ENCODE measurements at places on chromosomes 5 and 9.

DNA sequence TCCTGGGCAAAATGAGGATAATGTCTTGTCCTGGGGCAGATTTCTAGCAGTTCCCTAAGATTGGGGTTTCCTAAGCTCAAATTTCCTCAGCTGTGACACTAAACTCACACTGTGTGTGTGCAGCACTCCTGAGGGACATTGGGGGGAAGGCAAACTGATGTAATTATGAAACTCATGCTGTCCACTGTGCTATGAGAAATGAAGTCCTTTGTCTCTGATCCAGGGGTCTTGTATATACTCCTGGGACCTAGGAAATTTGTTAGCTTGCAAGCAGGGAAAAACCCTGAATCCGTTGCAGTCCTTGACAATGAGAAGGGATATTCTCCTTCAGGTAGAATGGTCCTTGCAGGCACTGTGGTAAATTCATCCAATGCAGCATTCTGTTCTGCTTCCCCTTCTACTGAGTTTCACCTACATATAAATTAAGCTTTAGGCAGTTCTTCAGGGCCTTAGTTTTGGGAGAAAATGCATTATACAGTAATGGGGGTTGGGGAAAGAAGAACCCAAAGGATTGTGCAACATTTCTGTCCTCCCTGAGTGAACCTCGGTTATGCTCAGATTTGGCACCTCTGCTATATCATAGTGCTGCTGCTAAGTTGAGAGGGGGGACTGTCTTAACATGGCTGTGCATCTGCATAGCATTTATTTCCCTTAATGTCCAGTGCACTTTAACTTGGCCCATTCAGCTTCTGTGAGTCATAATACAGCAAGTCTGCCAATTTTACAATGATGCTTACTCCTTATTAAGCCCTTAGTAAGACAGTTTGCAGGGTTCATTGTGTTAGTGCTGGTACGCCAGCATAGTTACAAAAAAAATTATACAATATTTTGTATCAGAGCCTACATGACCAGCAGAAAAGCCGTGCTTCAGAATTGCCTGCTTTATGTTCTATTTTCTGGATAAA is 80.2 kb downstream of the PJA2 start:
- DNase-seq, result no peak

DNA sequence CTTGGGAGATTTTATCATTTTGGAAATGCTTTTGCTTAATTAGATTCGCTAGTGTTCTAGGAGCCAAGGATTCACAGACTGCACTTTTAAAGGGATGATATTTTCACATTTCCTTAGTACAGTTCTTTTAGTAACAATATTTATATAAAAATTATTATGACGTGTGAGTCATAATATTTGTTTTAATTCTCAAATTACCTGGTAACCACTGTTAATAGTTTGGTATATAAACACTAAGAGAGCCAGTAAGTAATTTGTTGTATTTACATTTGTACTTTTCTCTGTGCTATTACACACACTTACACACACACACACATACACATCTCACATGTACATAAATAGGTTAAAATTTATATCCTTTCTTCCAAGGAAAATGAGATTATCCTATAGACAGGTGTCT is 58.8 kb upstream of the RAD23B start:
- DNase-seq, result no peak

DNA sequence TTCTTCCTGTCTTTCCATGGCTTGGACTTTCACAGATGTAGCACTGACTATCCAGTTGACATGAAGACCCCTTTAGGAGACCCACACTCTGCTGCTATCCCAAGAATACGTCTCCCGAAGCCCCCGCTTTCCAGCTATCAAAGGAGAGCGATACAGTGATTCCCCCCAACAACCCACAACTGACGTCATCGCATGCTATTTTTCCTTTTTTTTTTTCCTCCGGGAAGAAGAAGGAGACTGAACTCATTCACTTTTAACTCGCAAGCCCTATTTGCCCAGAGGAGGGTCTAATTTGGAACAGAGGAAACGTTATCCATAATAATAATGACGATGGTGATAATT is 2.1 kb downstream of the PAPPA start:
- no peak for DNase-seq

DNA sequence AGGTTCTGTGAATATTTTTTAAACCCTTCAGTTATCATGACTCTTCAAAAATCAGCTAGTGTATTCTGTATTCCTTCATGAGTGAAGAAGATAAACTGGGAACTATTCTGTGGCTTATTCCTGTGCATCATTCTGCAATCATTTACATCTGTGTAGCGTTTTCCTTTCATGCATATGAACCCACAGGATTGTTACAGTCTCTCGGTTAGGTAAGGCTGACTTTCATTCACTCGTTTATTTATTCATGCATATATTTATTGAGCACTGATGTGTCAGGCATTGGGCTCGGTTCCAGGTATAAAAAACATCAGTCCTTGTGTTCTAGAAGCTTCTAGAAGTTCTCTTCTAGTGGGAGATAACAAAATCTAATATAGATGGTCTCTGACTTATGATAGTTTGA is 318.4 kb downstream of the MAN2A1 start:
- DNase-seq, result no peak

DNA sequence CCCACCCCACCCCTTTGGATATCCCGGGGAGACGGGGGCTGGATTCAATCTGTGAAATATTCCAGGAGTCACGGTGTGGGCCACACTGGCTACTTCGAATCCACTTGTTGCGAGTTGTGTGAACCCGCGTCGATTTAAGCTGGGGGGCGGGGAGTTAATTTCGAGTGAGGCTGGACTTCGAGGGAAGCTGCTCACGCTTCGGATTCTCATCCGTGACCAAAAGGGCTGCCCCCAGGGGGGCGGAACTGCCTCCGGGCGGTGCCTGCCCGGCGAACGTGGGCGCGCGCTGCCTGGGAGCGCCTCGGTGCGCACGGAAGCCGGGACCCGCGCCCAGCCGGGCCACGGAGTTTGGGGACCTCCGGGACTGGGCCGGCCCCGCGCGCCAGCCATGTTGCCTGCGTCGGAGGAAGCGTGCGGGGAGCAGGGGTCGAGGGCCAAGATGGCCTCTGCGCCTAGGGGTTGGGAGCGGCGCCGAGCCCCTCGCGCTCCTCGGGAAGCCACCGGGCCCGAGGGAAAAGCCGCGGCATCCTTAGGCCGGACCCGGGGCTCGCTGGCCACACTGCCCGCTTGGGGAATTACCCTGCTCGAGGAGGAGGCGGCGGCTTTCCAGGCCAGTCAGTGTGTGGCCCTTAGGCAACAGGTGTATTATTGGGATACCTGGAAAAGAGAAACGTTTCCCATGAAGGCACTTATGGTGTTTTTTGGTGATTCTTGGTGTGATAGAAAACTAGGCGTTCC is 975 bp downstream of the OCLN start:
- DNase-seq, result no peak

DNA sequence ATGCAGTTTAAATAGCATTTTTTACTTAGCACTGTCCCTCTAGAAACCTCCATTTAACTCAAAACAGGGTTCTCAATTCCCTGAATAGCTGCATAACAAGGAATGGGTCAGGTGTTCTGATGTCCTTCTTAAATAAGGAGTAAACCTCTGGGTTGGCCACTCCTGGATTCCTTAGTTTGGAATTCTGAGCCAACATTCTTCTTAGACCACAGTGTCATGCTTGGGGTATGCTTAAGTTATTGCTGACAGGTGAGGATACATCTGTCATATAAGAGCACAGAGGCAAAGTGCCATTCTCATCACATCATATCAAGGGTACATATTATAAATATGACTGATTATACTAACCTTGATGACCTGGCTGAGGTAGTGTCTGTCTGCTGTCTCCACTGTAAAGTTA is 179.9 kb upstream of the SEMA6A start:
- DNase-seq, result no peak

DNA sequence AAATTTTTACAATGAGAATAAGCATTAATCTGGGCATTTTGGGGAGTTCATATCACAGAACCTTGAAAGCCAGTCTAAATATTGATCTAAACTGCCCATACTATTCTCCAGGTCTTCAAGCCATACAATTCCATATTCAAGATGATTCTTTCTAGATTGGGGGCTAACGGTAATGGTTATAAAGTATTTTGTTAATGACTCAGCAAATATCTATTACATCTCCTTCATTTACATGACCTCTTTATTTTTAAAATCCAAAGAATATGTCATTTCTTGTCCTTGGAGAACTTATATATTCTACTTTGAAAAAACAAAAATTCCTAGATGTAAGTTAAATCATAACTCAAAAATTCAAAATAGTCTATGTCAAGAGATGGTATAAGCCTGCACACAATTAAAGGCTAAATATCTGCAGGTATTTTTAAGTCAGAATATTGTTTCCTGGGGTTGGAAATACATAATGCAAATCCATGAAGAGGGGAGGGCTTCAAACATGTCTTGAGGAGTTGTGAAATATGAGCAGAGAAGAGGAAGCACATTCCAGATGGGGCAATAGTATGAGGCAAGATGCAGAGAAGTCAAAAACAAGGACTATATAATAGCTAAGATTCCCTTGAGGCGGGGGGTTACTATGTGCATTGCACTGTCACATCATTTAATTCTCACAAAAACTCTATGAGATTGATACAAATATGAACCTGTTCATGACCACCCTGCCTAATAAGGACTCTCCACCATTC is 526.4 kb downstream of the NR2F1-AS1 start:
- no peak for DNase-seq

- no peak for DNase-seq
Observed at GRCh38 chr9:33264003-33264472, 470 bp downstream of the BAG1 start.

DNA sequence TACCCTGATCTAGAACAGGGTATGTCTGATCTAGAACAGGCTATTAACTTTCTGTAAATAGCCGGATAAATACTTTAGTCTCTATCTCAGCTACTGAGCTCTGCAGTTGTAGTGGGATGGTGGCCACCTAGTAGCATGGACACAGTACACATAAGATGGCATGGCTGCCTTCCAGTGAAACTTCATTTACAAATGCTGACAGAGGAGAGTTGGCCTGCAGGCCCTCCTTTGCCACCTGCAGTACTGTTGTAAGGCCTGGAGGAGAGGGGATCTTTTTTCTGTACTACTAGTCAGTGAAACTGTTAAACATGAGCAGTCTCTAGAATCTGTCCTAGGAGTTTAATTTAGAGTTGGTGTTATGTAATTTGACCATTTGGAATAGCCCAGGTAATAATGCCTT is 86.0 kb downstream of the TRIO start:
- no peak for DNase-seq

GRCh38 chr5:154479944-154480750 is 2.1 kb upstream of the HAND1 start:
- DNase-seq, result no peak

- DNase-seq, result no peak
Observed at GRCh38 chr5:34530637-34531036, 125.5 kb upstream of the RAI14 start.

DNA sequence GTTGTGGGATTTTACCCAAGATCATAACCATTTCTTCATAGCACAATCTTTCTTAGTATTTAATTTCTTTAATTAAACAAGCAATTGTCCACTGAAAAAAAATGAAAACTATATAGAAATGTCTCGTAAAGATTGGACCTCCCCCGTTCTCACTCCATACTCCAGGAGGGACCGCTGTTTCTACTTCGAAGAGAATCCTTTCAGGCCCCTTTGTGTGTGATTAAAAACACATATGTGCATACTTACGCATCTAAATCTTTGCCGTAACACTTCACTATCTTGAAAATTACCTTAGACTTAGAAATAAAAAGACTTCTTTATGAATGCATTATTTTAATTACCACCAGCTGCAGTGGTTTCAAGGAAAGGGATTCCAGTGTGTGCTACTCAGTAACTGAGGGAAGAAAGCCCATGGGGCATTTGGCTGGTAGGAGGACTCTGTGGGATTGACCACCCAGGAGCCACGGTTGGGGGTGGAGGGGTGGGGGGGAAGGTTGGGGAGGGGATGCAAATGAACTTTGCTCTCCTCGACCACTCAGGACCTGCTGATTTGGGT is 209.1 kb downstream of the FAM114A2 start:
- DNase-seq, result no peak

- DNase-seq, result no peak
Observed at GRCh38 chr9:136133191-136133958, 14.7 kb upstream of the TMEM250 start.

- no peak for DNase-seq
Observed at GRCh38 chr5:55022450-55022849, 1.6 kb upstream of the GZMK start.

DNA sequence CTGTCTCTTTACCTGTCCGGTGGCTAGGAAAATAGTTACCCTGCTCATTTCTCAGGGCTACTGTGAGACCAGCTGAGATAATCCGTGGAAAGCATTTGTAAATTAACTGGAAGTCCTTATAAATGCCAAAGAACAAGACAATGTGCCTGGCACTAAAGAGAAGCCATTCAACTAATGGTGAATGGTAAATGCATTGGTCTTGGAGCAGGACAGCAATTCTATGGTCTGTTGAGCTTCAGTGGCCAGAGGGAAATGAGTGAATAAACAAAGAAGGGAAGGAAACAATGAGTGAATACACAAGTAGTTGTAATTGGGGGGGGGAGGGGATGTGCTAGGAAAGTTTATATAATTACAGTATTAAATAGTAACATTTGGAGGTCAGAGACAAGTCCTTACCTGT is 353.6 kb downstream of the SEMA5A start:
- DNase-seq, result no peak

- no peak for DNase-seq
Observed at GRCh38 chr5:134387443-134387842, 16.1 kb downstream of the UBE2B start.

DNA sequence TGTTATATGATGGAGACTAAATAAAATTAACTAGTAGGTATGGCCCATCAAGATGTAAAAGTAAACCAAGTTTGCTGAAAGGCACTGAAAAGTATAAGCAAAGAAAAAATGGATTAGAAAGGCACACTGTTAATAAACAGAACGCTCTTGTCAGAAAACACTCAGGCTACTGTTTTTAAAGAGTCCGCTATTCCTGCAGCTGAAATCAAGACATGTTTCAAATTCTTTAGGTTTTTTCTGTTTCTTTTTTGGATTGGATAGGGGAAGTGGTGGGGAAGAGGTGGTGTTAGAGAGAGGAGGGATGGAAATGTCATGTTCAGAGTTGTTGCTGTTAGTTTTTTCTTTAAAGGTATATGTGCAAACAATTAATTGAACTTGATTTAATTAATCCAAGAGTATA is 17.5 kb downstream of the OSTF1 start:
- no peak for DNase-seq

DNA sequence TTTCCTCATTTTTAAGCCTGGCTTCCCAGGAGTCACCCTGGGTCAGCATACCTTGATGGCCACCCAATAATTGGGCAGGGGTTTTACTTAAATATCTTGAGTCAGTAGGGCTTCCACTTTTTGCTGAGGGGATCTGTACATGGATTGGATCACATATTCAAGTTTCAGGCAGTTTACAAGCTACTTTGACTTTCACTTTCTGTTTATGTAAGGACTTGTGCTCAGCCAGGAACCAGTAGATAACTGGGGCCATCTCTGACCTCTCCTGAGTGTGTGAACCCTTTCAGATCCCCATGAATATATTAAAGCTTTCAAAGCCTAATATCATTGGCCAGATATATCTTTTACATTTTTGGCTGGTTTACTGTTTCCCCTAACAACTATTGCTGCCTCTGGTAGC is 45.1 kb downstream of the SLCO6A1 start:
- no peak for DNase-seq

GRCh38 chr5:60504342-60504741 is 195.6 kb downstream of the DEPDC1B start:
- no peak for DNase-seq

GRCh38 chr5:68872088-68872839 is 221.6 kb upstream of the SLC30A5 start:
- DNase-seq, result no peak
